ENCODE measurements at places on chromosomes 16 and 17. TPM values are rescaled to one million over a fixed set of nuclear protein-coding genes. Genes with fewer than 3 reads are reported as not detected.

Gene MEIOC
- not detected for total RNA-seq

Gene ASGR1
- 8.3 TPM for total RNA-seq

Gene CHMP6
- total RNA-seq = 23.2 TPM

Gene TEKT5
- total RNA-seq = not detected

Gene SPNS3
- total RNA-seq = not detected

Gene FBXO39
- total RNA-seq = not detected

Gene ABCC12
- total RNA-seq = not detected

Gene CCL16
- total RNA-seq = not detected

Gene NARF
- 62.1 TPM for total RNA-seq

Gene RCVRN
- total RNA-seq = not detected

Gene PLD2
- 46.5 TPM for total RNA-seq

Gene CD300A
- not detected for total RNA-seq

Gene SLC35G6
- total RNA-seq = not detected

Gene NTN3
- 0.39 TPM for total RNA-seq

Gene PPP4C
- total RNA-seq = 130 TPM

Gene PRAC2
- not detected for total RNA-seq

Gene STAT5A
- 3.2 TPM for total RNA-seq

Gene SLC43A2
- total RNA-seq = 33.9 TPM

Gene ACSM2A
- total RNA-seq = not detected

Gene SNX20
- total RNA-seq = not detected

Gene ABCA5
- 10.0 TPM for total RNA-seq

Gene CMTM2
- not detected for total RNA-seq

Gene TLE7
- total RNA-seq = not detected

Gene ANKRD40CL
- 11.4 TPM for total RNA-seq

Gene CDH15
- not detected for total RNA-seq

Gene KRT13
- not detected for total RNA-seq

Gene RASD1
- total RNA-seq = 11.0 TPM

Gene TBC1D28
- not detected for total RNA-seq

Gene NLRC3
- not detected for total RNA-seq

Gene COX6A2
- total RNA-seq = not detected

Gene NOG
- 0.32 TPM for total RNA-seq

Gene TPSG1
- not detected for total RNA-seq

Gene METTL26
- 67.4 TPM for total RNA-seq

Gene KRTAP4-6
- total RNA-seq = not detected

Gene CBX1
- 213 TPM for total RNA-seq

Gene C16orf74
- 3.8 TPM for total RNA-seq

Gene LRRC75A
- 4.5 TPM for total RNA-seq

Gene OR1F1
- total RNA-seq = not detected

Gene FSCN2
- 2.9 TPM for total RNA-seq

Gene SBK1
- 5.5 TPM for total RNA-seq

Gene CA4
- not detected for total RNA-seq

Gene PPP1R27
- 0.93 TPM for total RNA-seq

Gene ACAP1
- not detected for total RNA-seq

Gene COX10
- total RNA-seq = 13.5 TPM

Gene SPN
- not detected for total RNA-seq

Gene HEXIM1
- 71.0 TPM for total RNA-seq

Gene NOXO1
- total RNA-seq = 1.1 TPM

Gene MPP2
- total RNA-seq = 5.2 TPM

Gene RPRML
- total RNA-seq = not detected

Gene NPIPB6
- total RNA-seq = 1.4 TPM

Gene PRCD
- total RNA-seq = not detected

Gene CDH3
- 144 TPM for total RNA-seq

Gene CD300H
- not detected for total RNA-seq

Gene TBX6
- total RNA-seq = 1.6 TPM

Gene SPATA32
- total RNA-seq = not detected

Gene RNF222
- not detected for total RNA-seq

Gene CNTROB
- total RNA-seq = 22.6 TPM

Gene ENO3
- total RNA-seq = 10.6 TPM

Gene LGALS9B
- total RNA-seq = not detected
